ENCODE measurements at places on chromosomes 2 and 18.

DNA sequence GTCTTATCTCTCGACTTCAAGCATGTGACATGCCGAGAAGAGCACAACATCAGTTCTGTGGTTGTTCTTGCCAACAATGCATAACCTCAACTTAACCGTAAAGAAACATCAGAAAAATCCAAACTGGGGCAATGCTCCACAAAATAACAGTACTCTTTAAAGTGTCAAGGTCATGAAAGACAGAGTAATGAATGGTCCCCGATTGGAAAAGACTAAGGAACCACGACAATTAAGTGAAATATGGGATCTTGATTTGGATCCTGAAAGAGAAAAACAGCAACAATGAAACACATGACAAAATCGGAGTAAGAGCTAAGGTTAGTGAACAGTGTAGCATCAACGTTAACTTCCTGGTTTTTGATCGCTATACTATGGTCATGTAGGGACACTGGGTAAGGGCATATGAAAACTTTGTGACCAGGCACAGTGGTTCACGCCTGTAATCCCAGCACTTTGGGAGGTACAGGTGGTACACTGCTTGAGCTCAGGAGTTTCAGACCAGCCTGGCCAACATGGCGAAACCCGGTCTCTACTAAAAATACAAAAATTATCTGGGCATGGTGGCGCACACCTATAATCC lies 55.2 kb downstream of the UNC50 start:
- peak; percentile 68 for DNase-seq

GRCh38 chr2:55107436-55107835 lies 57.2 kb upstream of the RTN4 start:
- no peak for DNase-seq

DNA sequence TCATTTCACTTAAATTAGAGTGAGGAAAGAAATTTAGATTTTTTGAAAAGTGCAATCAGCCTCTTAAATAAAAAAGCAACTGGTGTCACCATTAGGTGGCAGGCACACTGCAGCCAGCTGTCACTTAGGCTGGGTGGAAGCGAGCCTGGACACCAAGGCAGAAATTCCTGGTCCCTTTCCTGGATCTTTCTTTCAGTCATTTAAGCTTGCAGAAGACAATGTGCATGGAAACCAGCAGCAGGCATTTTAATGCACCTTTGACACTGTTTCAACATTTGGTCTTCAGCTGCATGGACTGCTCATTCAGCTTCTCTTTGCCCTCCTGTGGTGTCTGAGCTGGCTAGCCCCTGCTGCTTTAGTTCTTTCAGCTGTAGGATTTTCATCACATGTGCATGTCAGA lies 61.0 kb downstream of the AQP4 start:
- no peak for DNase-seq

GRCh38 chr2:98927027-98927426 lies 9.0 kb downstream of the CRACDL start:
- DNase-seq: no peak

DNA sequence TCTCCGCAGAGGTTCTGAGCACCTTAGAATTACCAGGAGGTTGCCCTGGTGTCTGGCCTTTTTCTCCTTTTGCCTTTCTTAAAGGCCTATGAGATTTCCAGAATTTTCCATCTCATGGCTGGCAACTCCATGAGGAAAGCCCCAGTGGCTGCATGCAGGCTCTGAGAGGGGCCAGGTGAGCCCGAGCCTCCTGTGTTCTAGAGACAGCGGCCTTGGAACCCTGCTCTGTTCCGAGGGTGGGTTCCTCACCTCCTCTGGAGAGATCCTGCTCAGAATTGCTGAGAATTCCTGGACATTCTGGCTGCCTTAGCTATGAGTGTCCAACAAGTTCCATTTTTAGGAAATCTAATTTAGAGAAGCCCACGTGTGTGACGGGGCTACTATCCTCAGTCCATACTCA lies 35.7 kb upstream of the HPCAL1 start:
- DNase-seq: no peak

DNA sequence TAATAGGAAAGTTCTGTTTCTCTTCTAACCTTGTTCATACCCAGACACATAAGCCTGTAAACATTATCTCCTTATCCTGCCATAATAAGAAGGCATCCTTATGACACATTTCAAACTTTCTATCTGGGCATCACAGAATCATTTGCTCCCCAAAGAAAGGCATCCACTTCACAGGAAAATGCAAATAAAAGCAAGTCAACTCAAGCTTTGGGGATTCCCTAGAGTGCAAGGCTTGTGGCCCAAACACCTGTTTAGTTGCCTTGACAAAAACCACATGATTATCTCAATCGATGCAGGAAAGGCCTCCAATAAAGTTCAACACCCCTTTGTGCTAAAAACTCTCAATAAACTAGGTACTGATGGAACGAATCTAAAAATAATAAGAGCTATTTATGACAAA lies 195.7 kb upstream of the GALNT5 start:
- DNase-seq: no peak

- no peak for DNase-seq
These were observed 112.8 kb downstream of the ZNF516 start for GRCh38 chr18:76382275-76382674.

DNA sequence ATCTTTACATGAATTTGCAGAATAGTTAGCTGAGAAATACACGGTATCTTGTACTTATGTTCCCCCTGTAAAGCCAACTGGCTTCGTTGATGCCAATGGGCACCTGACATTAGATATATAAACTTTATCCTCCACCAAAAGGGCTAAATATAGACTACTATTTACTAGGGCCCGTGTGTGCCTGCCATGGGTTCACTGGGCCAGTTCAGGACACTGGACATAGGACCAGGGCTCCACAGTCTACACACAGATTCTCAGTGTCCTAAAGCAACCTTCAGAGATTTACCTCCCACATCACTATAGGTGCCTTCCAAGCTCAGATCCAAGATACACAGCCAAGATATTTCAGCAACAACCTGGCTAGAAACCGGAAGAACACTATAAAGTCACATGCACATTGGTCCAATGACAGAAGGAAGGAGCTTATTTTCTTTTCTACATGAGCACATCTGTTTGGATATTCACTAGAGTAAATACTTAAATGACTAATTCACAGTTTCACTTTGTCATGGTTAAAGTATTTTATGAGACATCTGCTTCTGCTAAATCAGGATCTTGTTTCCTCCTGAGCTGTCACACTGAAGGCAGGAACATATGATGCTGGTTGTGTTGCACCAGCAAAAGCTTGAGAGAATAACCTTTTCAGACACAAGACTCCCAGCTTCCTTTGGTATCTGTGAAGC lies 95.1 kb downstream of the MYO5B start:
- no peak for DNase-seq

GRCh38 chr2:118062669-118063068 lies 25.6 kb upstream of the INSIG2 start:
- no peak for DNase-seq

GRCh38 chr2:11388262-11389051 lies 44.0 kb upstream of the ROCK2 start:
- no peak for DNase-seq

DNA sequence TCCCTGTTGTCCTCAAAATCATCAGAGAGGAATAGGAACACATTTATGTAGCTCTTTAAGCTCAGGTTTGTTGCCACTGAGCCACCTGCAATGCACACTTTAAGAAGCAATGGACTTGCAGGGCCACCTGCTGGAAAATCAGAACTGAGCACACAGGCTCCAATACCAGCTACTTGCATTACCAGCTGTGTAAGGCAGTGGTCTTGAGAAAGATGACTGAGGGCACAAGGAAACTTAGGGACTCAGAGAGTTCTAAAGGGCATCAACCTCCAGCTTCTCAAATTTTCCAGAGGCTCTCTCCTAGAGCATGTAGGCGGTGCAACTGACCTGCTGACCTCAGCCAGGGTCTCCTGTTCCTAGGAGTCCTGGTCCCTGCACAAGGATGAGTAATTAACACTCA lies 2.5 kb upstream of the CNDP2 start:
- DNase-seq: peak; percentile 42

GRCh38 chr2:609881-610280 lies 67.3 kb downstream of the TMEM18 start:
- DNase-seq: no peak

DNA sequence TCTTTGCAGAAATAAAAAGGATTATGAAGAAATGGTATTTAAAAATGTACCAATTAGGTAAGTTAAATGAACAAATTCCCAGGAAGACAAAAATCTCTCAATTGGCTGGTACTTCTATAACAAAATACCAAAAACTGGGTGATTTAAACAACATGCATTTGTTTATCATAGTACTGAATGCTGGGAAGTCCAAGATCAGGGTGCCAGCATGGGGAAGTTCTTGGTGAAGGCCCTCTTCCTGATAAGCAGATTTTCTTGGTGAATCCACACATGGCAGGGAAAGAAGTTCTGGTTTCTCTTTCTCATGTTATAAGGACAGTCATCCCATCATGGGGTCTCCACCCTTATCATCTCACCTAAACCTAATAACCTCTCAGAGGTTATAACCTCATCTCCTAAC lies 271.6 kb upstream of the SETBP1 start:
- DNase-seq: no peak

DNA sequence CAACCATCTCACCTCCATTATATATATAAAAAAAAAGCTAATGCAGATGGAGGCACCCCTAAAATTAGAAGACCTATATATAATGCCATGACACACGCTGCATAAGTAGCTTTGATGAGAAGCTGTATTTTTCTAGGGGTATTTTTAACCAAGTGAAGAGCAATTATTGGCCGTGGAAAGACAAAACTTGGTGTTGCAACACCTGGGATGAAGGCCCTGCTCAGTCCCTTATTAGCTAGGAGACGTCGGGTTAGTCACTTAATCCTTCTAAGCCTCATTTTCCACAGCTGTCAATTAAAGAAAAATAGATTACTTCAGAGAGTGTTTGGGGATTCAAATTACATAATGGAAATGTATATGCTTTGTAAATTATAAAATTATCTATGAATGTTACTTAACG lies 63.0 kb downstream of the WDR75 start:
- no peak for DNase-seq

DNA sequence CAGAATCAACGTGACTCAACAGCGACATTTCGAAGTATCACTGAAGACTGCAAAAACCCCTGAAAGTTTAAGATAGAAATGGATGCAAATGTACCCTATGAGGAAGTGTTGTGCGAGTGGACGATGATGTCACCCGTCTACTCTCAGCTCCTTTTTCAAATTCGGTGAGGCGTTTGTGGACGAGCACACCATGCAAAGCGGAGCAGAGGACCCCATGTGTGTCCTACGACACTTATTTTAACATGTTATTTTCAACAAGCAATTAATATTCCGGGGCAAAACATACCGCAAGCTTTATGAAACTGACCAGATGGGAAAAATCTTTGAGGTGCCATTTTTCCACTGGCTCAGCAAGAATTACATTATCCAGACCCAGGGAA lies 2.0 kb downstream of the PXDN start:
- DNase-seq: no peak

- DNase-seq: no peak
These were observed 274.5 kb downstream of the PIK3C3 start for GRCh38 chr18:42229211-42230210.

- DNase-seq: no peak
These were observed 13.5 kb downstream of the CCDC121 start for GRCh38 chr2:27615316-27615715.

DNA sequence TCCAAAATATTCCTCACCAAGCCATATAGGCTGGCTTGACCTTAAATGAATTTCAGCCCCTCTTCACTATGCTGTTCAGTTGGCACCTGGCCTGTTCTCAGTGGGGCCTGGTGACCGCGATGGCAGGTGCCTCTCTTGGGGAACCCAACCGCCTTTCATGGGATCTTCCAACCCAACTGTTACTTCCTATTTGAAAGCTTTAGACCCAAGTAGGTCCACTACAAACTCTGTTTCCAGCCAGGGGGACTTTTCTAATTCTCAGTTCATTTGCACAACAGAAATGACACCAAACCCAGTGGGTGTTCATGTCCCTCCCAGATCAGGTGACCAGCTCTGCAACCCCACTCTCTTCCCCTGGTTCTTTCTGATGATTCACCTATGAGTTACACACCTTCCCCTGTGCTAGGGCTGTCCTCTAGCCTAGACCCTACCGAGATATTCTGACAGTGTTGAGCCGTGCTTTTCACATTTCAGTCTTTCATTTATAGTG lies 35.6 kb upstream of the NDUFV2 start:
- no peak for DNase-seq

DNA sequence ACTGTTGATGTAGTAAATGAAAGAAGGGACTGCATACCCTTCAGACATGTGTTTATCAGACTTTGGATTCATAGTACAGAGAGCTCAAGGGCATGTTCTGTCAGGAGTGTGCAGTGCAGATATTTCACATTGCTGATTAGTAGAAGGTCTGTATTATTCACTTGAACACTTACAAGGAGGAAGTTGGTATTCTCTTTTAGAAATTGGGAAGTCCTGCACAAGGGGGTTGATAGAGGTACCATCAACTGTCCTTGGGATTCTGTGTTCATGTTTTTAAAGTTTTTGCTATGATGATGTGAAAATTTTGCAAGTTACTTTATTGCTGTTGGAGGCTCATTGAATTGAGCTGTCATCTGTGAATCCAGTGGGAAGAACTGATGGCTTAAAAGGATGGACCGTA lies 6.7 kb downstream of the PSMD1 start:
- no peak for DNase-seq

GRCh38 chr18:38709122-38709521 lies 1143.5 kb upstream of the CELF4 start:
- no peak for DNase-seq

- no peak for DNase-seq
These were observed 29.2 kb downstream of the RPRD1A start for GRCh38 chr18:36038102-36038663.

DNA sequence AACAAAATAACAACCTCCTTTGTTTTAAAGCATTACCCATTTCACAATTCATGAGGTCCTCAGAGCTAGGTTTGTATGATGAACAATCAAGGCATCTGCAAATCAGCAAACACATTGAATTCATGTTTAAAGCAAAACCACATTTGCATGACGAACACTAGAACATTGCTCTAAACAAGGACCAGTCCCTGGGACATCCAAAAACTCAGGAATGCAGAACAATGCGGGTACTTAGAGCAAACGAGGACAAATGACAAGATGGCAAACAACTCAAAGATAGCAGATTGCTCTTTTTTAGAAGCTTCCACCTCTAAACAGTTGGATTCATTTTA lies 45.7 kb upstream of the RALBP1 start:
- DNase-seq: no peak

- no peak for DNase-seq
These were observed 146.1 kb upstream of the OTOS start for GRCh38 chr2:240286596-240286995.

DNA sequence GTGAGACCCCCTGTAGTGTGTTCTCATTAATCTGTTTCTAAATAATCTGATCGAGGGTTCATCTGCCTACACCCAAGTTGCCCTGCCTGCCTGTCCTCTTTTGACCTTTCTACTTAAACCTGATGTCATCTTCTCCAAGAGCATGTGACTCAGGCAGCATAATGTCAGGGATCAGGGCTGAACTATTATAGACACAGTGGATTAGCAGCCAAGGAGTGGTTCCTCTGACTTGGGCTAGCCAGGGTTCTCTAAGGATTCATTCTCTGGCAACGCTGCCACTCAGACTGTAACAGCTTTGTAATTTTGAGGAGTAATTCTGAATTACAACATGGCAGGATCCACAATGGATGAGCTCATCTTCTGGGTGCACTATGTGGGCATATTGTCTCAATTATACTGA lies 124.0 kb downstream of the MDH1 start:
- DNase-seq: no peak
